ENCODE measurements at places on chromosomes 16 and 17.
A peak's percentile ranks its signal among the peaks of the same experiment; 100 is the strongest.

DNA sequence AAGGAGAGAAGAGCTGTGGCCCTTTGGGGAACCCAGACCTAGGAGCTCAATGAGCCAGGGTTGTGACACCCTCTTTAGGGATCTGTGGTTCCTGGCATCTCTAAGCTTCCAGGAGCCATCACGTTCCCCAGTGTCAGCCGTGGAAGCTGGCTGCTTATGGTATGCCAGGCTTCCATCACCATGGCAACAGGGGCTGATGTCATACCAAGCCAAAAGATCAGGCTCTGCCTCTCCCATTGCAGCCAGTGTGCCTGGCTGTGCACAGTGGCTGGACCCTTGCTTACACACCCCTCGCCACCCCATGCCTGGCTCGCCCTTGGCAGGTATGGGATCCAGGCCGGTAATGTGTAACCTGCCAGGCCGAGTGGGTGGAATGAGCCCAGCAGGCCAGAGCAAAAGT is 91.1 kb downstream of the SSH2 start:
- DNase-seq, result peak; percentile 41

GRCh38 chr17:79114458-79115301 is 40.1 kb downstream of the ENGASE start:
- no peak for DNase-seq

GRCh38 chr16:71282943-71283342 is 6.3 kb downstream of the CMTR2 start:
- no peak for DNase-seq

- DNase-seq, result no peak
These were observed 15.4 kb downstream of the GPT2 start for GRCh38 chr16:46899443-46900143.

GRCh38 chr16:1070864-1071408 is 1.6 kb upstream of the SSTR5 start:
- no peak for DNase-seq

DNA sequence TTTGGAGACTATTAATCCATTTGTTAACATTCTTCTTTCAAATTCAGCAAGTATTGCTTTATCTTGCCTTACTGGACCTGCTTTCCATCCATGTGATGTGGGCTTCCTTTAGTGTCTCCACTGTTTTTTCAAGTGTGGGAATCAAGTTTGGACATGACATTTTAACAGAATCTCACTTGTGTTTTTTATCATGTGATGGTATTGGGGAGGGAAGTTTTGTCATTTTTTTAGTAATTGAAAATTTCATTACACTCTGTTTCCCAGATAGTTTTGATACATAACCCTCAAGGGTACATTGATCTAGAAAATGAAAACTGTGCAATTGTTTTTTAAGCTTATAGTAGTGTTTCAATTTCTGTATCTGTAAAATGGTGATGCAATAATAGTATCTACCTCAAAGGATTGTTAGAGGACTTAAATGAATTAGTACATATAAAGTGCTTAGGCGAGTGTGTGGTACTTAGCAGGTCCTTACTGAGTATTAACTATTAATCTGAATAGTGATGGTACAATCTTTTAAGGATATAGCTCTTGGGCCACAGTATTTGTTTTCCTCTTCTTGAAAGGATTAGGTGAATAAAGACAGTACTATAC is 27.3 kb downstream of the AATF start:
- no peak for DNase-seq

- no peak for DNase-seq
These were observed 4.4 kb downstream of the SMARCD2 start for GRCh38 chr17:63837962-63838600.

Data from AG08396 (cell line).